ENCODE measurements at places on chromosomes 4 and X.

DNA sequence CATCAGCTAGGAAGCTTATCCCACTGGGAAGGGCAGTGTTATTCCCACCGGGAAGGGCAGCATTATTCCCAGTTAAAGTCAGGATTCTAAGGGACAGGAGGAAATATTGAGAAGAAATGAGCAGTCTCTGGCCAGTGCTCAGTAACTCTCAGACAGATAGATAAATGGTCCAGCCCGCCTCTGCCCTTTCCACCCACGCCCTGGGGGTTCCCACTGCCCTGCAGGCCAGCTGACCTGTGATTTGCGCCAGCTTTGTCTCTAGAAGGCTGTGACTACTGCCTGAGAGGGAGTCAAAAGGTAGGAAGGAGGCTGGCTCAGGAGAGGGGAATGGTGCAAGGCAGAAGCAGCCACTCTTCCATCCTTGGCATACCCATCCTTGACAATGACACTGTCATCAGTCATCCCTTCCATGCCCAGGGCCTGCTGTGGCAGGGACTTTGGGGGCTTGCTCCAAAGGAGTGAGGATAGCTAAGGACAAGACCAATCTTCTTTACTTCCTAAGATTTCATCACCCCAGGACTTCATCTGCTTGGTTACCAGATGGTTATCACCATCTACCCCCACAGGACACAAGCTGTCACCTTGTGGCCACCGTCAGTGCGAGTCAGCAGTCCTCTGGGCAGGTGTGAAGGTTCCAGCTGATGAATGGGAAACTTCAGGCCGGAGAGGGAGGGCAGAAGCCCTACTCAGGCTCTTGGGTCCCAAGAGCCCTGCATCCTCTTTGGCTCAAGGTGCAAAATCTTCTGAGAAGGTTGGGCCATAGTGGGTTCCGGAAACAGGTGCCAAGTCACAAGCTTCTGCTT, 49.5 kb downstream of the SEPSECS start:
- H3K4me1 ChIP-seq: no peaks in the 10 kb centered on the region
- H3K36me3 ChIP-seq: no peaks in the 10 kb centered on the region
- no peak overlapping the region for H3K4me3 ChIP-seq
- DNase-seq: no peak
- H3K27me3 ChIP-seq: no peaks in the 10 kb centered on the region

GRCh38 chr4:184215709-184216328, 1.9 kb downstream of the ENPP6 start:
- no peaks in the 10 kb centered on the region for H3K4me1 ChIP-seq
- H3K27ac ChIP-seq: no peak overlapping the region

GRCh38 chr4:76737180-76737579, 160.8 kb downstream of the SOWAHB start:
- no peaks in the 10 kb centered on the region for H3K4me1 ChIP-seq
- H3K27ac ChIP-seq: no peak overlapping the region
- H3K27me3 ChIP-seq: no peaks in the 10 kb centered on the region
- no peaks in the 10 kb centered on the region for H3K36me3 ChIP-seq
- no peak overlapping the region for H3K4me3 ChIP-seq
- DNase-seq: no peak

- H3K4me1 ChIP-seq: no peaks in the 10 kb centered on the region
- no peaks in the 10 kb centered on the region for H3K27me3 ChIP-seq
- no peak for DNase-seq
- H3K36me3 ChIP-seq: no peaks in the 10 kb centered on the region
- no peak overlapping the region for H3K4me3 ChIP-seq
These were observed 819.2 kb downstream of the PCDH18 start for GRCh38 chr4:136713140-136713539.

Measured in gastrocnemius medialis (tissue), 4 donors.